Posterior cingulate gyrus (tissue), 11 donors: ENCODE measurements at places on chromosomes 11 and 22.

GRCh38 chr11:114321621-114322257 lies 25.5 kb downstream of the NNMT start:
- no peak for DNase-seq

GRCh38 chr11:63747011-63747410 lies 21.6 kb downstream of the ZFTA start:
- no peak for DNase-seq

DNA sequence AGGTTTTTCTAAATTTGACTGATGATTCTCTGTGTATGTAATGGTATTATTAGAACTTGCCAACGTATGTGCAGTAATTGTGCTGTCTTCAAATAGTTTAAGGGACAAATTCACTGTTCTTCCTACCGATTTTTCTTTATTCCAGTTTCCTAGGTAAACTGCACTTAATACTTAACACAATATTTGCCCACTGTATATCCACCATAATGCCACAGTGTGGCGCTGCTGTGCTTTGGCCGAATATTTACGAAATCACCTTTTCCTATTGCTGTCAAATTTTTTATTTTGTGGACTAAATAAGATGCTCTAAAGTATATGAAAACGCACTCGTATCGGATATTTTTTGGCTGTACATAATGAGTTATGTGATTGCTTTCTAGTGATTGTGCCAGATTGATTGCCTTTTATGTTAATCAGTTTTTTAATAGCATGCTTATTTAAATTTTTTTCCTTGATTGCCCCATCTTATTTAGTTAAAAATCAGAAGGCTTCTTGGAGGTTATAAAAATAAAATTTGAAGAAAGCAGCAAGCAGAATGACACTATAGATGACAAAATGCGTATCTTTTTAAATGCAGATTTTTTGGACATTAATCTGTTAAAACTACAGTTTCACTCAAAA lies 10.5 kb downstream of the AASDHPPT start:
- peak; percentile 60 for DNase-seq

- DNase-seq: no peak
Observed at GRCh38 chr11:114426280-114426679, 13.0 kb upstream of the REXO2 start.

DNA sequence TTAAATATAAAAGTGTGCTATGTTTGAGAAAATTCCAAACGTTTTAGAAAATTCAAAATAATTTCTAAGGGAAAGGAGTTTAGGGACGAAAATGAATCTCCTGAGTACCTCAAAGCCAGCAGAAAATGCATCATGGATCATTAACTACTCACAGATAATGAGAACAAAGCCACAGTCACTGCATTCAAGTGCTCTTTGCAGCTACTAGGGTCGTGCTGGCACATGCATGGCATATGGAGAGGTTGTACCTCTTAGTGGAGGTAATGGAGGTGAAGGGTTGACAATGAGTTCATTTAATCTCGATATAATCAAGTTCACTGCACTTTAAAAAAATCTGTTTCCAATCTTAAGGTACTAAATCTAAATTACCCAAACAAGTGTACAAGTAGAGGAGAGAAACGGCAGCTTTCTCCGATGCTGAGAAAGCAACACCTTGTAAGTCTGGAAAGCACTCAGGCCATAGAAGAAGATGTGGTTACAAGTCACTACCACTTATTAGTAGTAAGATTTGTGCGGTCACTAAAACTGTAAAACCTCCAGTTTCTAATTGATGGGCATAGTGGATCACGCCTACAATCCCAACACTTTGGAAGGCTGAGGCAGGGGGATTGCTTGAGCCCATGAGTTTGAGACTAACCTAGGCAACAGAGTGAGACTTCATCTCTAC lies 261.1 kb upstream of the ANO3 start:
- no peak for DNase-seq

DNA sequence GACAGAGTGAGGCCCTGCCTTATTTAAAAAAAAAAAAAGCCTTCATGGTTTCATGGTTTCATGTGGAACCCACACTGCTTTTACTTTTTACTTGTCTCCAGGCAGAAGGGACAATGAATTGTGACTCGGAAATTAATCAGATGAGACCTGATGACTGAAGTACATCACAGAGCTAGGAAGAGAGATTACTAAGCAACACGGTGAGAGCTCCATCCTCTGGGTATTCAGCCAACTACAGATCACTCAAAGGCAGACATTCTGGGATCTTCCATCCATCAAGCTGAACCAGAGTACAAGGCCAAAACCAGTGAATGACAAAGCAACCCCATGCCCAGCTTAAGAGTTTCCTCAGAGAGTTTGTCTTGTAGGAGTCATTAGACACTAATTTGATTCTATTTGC lies 433.2 kb downstream of the SOX6 start:
- DNase-seq: no peak

DNA sequence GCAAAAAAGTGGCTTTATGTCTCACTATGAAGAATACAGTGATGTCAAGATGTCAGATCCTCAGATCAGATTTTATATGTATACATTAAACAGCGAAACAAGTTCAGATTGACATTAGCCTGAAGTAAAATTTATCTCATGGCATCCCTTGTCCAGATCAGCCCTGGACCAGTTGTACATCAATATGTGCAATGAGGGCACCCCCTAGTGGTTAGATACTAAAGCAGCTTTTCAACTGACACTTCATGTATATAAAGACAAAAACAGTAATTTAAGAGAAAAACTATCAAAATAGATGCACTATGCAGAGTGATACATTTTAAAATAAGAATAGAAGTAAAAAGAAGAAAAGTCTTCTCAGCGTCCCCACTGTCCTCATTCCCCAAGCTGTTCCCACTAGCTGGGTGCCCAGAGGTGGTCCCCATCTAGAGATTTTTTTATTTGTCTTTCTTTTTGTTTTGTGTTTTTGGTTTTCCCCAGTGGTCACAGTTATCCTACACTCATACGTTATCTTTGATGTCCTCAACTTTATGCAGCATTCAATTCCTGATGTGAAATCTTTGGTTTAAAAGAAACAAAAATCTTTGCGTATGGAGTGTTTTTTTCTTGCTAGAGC lies 2193.4 kb upstream of the RAG2 start:
- DNase-seq: peak; percentile 19

DNA sequence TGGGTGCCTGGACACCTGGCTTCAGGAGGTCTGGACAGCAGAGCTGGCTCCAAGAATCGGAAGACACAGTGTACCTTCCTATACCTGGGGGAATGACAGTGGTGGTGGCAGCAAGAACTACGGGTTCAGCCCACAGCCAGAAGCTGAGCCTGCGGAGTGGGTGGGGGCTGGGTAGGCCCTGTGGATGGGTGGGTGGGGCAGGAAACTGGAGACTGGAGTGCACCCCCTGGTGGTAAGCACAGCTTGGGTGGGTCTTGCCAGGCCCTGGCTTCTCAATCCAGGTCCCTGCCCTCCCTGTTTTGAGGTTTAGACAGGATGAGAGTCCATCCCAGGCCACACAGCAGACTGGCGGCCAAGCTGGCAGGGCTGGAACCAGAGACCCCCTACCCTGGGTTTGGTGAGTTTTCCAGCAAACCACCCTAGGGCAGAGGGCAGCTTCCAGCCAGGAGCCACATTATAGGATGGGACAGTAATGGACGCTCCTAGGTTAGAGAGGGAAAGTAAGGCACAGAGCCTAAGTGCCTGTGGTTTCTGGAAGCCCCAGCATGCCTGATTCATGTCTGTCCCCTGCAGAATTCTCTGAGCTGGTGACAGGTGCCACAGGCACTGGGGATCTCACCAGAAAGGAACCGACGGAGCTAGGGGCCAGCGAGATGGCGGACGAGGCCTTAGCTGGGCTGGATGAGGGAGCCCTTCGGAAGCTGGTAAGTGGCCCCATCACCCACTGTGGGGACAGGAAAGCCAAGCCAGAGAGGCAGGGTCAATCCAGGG lies 1.7 kb downstream of the SMTN start:
- DNase-seq: no peak

DNA sequence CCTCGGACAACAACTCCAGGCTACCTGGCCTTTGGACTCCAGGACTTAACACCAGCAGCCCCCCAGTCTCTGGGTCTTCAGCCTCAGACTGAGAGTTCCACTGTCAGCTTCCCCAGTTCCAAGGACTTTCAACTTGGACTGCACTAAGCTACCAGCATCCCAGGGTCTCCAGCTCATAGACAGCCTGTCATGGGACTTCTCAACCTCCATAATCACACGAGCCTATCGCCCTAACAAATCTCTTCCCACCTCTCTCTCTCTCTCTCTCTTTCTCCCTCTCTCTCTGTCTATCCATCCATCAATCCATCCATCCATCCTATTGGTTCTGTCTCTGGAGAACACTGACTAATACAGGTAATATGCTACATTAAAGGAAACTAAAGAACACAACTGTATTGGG lies 10.7 kb downstream of the RAB30 start:
- no peak for DNase-seq

DNA sequence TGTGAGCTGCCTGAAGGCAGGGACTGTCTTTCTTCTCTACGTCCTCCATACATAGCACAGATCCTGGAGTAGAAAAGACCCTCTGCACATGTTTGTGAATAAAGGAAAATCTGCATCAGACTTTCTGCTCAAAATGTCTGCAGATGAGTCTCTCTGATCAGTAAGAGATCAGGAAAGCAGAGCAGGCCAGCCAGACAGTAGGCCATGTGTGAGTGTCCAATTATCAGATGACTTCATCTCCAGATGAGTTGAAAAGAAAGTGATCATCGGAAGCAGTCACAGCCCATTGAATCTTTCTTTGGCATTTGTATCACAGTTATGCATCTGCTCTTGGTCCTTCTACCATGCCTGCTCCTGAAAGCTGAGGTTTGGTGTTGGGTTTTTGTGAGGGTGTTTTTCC lies 298.7 kb upstream of the NCAM1 start:
- no peak for DNase-seq

DNA sequence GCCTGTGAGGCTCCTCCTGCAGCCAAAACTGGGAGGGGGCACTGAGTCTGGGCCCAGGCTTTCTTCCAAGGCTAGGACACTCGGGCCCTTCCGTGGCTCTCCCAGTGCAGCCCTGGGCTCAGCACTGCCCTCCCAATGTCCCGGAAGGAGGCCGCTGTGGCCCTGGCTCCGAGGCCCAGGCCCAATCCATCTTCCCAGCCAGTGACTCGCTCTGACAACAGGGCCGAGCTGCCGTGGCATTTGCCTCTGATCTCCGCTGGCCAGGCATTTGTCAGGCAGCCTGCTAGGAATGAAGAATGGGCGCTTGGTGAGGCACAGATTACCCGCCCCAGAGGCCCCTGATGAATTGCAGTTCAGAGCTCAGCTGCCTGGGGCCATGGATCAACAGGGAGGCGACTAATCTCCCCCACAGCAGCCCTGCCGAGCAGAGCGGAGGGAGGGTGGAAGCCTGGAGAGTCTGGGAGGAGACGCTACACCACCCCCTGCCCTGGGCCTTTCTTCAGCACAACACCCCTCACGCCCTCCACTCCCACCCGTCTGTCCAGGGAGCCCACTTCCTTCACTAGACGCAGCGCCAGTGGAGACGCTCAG lies 8.3 kb downstream of the FXYD2 start:
- DNase-seq: no peak

DNA sequence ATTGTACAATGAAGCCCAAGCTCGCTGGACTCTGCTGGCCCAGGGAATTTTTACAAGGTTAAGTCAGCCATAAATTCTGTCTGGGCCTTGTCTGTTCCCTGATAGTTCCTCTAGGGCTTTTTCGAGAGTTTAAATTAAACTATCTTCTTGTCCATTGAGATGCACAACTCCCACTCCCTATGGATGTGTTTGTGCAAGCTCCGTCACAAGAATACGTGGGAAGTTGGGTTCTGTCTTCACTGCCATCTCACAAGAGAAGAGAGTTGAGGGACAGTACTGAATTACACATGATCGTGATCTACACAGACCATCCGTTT lies 153.6 kb upstream of the TTC12 start:
- no peak for DNase-seq
